Stimulated activated CD4-positive, alpha-beta T cell treated with anti-CD3 and anti-CD28 coated beads, Interleukin-1b, Interleukin-23, amount 100 ng/mL, for 1 hour (primary cell): ENCODE measurements at places on chromosomes 16 and 17.

GRCh38 chr16:11977376-11978041 is 975 bp downstream of the SNX29 start:
- DNase-seq, result no peak

DNA sequence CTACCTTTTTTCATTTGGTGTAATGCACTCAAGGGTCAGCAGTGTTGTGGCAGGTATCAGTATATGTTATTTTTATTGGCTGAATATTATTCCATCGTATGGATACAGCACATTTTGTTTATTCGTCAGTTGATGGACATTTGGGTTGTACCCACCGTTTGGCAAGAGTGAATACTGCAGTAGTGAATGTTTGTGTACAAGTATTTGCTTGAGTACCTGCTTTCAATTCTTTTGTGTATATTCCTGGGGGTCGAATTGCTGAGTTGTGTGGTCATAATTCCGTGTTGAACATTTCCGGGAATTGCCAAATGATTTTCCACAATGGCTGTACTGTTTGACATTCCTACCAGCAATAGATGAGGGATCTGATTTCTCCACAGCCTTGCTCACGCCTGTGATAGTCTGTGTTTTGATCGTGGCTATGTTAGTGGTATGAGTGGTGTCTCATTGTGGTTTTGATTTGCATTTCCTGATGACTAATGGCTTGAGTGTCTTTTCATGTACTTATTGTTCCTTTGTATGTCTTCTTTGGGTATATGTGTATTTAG is 108.4 kb downstream of the OR1D5 start:
- no peak for DNase-seq

DNA sequence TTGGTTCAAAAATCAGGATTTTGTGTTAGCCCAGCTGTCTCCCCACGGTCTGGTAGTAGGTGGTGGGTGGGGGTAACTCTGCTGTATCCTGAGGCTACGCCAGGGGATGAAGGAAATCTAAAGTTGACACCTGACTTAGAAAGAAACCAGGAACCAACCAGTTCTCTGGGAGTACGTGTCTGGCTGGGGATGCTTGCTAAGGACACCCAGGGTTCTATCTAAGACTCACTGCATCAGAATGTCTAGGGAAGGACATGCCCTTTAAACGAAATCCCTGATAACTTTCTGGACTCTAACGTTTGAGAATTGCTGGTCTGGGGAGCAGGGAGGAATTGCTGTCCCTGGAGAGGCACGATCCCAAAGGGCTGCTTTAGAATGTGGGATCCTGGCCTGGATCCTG is 39.2 kb upstream of the CES5A start:
- DNase-seq, result no peak

DNA sequence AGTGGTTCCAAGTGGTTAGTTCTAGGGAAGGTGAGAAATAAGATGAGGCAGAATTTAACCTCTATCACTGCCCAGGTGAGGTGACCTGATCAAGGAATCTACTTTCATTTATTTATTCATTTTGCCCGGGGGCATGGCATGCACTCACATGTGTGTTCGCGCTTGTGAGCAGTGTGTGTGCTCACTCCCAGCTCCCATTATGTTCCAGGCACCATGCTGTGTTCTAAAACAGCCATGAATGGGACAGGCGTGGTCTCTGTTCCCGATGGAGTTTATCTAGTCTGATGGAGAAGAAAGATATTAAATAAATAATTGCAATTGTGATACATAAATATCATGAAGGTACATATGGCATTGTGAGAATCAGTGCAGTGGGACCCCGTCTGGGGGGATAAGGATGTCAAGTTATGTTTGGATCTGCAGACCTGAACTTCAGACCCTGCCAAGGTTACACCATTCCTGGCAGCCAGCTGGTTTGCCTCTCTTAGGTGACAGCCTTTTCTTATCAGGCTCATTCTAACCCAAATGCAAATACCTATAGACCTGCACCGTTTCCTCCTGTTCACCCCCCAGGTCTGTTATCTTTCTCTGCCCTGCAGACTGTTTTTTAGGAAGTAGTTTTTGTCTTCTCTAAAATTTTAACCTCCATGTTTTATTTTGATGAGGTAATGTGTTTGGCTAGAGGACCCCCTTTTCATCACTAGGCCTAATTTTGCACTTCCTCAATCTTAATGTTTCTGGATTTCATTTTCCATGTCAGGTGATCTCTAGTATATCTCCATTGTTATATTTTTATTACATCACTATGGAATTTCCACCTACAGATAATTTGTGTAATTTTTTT is 11.8 kb downstream of the CYB5B start:
- DNase-seq, result no peak

DNA sequence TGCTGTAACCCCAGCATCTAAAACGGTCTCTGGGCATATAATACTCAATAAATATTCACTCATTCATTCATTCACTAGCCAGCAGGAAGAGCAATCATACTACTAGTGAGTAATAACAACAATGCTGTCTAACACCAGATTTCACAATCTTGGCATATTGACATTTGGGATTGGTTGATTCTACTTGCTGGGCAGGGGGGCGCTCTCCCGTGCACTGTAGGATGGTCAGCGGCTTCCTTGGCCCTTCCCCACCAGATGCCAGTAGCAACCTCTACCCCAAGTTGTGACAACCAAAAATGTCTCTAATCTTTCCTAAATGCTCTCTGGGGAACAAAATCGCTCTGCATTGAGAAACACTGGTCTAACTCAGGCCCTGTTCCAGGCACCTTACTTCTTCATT is 20.7 kb downstream of the WFDC1 start:
- DNase-seq, result no peak

DNA sequence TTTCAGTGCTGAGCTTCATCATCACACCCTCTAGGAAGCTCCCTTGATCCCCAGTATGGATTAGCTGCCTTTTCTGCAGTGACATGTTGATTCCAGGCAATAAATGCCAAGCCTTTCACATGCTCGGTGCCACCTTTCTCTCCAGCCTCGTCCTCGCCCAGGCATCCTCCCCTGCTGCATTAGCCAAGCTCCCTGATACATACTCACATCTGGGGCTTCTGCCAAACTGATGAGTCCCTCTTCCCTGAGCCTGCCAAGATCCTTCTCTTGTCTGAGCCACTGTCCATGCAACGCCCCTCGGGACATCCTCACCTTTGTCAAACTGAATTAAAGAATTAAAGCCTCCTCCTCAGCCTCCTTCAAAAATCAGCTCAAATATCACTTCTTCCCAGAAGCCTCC is 538.5 kb upstream of the CDH11 start:
- no peak for DNase-seq

GRCh38 chr17:57044976-57045867 is 39.8 kb upstream of the AKAP1 start:
- DNase-seq, result no peak

GRCh38 chr17:64428406-64428805 is 20.5 kb upstream of the MILR1 start:
- no peak for DNase-seq

- no peak for DNase-seq
Measured at GRCh38 chr17:78621720-78622490, 44.7 kb upstream of the DNAH17 start.

DNA sequence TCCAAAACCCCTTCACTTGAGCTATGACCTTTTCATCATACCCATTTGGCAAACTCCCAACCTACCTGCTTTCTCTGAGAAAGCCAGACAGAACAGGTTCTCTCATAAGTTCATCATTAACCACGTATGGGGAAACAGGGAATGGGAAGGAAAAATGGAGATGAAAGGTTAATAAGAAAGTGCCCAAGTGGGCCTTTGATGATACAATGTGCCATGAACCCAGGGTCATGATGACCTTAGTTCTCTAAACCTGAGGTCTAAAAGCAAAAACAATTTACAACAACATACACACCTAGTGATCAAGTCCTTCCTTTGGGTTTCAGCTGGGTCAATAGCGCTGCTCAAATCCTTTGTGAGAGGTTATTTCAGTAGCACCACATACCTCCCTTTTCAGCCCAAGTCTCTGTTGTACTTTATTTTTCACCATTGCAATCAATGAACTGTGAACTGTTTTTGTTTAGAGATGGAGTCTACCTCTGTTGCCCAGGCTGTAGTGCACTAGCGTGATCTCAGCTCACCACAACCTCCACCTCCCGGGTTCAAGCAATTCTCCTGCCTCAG is 14.5 kb upstream of the RANGRF start:
- no peak for DNase-seq

DNA sequence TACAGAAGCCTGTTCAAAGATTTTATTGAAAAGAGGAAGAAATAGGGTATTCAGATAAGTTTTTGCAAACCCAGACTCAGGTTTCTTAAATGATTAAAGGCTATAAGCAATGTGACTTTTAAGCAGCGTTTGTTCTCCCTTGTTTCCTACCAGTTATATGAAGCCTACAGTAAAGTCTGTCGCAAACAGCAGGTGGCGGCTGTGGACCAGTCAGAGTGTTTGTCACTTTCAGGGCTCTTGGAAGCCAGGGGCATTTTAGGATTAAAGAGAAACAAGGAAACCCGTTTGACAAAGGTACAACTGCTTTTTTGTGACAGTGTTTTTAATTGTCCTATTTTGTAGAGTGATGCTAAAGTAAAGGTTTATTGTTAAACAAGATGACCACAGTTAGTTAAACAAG is 7.7 kb upstream of the RARA start:
- no peak for DNase-seq

DNA sequence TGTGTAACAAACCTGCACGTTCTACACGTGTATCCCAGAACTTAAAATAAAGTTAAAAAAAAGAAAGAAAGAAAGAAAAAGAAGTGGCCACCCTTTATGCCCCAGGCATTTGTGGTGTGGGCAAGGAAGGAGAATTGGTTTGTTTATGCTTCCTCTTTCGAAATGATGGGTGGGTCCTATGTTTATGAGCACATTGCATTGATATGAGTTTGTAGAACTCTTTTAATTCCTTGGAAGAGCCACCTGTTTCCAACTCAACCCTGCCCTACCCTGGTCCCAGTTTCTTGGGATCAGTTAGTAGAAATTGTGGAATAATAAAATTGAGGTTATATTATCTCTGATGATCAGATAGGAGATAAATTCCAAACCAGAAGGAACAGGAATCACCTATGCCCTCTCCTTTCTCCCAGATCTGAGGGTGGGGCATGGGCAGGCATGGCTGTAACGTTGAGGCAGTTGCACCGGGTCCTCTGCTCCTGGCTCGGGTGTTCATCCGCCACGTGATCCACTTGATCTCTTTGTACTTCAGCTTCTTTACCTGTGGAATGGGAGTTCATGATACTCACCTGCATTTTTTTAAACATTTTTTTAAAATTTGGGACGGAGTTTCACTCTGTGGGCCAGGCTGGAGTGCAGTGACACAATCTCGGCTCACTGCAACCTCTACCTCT is 15.9 kb downstream of the CHAD start:
- no peak for DNase-seq

GRCh38 chr17:7667656-7668406 is 17.1 kb downstream of the ATP1B2 start:
- DNase-seq, result no peak
